NT2/D1 (cell line): ENCODE measurements at places on chromosomes 2 and 18.

DNA sequence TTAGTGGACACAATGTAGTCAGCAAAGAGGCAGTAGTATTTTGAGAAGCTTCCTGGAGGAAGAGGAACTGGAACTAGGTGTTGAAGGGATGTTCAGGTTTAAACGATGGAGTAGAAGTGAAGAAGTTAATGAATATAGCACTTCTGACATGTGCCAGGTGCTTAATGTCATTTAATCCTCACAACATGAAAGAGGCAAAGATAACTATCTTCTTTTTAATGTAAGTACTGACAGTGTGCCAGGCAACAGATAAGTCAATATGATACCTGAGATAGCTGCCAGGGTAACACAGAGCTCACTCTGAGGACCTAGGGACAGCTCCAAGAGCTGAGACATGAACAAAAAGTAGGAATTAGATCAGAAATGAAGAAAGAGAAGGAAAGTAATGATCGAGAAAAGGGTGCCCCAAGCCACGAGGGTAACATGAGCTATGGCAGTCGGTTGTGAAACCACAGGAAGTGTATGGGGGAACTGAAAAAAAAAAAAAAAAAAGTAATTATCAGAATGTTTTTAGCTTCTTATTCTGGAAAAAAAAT lies 140.7 kb downstream of the RNF144A start:
- DNase-seq: no peak

GRCh38 chr2:62362561-62362960 lies 143.4 kb downstream of the TMEM17 start:
- no peak for DNase-seq

DNA sequence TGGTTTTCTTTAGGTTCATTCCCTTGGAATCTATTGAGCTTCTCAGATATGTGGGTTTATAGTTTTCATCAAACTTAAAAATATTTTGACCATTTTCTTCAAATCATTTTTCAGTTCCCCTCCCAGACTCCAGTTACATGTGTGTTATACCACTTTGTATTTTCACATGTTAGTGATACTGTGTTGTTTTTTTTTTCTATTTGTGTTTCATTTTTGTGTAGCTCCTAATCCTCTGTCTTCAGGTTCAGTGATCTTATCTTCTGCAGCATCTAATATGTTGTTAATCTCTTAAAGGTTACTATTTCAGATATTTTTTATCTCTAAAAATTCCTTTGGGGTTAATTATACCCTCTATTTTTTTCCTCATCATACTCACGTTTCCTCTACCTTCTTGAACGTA lies 51.2 kb downstream of the STRADB start:
- DNase-seq: no peak

GRCh38 chr2:83162421-83162820 lies 1296.7 kb downstream of the SUCLG1 start:
- DNase-seq: no peak

DNA sequence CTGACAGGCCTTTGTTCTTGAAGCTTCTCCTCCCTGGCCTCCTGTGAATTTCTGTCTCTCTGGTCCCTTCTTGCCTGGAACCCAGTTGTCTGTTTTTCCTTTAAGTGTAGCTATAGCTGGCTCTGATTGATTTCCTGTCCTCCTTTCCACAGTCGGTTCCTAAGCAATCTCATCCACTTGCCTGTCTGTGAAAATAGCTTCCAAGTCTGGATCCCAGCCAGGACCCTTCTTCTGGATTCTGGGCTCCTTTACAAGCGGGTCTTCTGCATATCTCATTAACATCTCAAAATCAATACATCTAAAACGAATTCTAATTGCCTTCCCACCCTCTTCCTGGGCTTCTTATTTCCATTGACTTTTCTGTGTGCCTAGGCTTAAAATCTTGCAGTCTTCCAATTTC lies 124.9 kb downstream of the DAW1 start:
- no peak for DNase-seq

- no peak for DNase-seq
These were observed 57.9 kb downstream of the COL4A3 start for GRCh38 chr2:227222292-227222691.
